Epithelial cell of prostate (primary cell): ENCODE measurements at places on chromosomes 7 and 10.

- no peak for DNase-seq
These were observed 156.8 kb upstream of the GPR26 start for GRCh38 chr10:123509338-123509737.

- no peak for DNase-seq
These were observed 7.1 kb upstream of the DUSP5 start for GRCh38 chr10:110490640-110491039.

GRCh38 chr10:89281606-89282395, 20.0 kb upstream of the IFIT2 start:
- DNase-seq, result no peak

DNA sequence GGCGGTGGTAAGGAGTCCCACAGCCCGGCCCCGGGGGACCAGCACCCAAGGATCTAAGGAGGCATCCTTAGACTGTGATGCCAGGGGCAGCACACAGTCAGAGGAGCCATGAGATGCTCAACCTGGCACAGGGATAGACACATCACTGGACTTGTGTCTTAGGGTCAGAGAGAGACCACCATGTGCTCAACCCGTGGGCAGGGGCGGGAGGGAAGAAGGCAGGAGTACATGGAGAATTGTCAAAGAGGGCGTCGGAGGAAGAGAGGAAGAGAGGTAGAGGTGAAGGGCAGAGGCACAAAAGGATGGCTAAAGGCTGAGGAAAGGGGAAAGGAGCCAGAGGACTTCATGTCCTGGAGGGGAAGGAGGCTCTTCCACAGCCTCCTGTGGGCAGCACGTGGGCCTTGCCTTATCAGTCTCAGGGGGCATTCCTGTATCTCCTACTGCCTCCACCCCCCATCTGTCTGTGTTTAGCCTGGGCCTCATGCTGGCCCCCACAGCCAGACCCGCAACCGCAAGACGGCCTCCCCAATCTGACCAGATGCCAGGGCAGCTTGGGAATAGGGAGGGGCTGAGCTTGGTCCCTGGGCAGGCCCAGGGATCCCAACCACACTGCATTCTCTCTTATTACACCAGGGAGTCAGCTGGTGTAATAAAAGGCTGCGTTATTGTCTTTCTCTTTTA, 2.2 kb downstream of the ADCY1 start:
- DNase-seq, result no peak

GRCh38 chr10:117980216-117980615, 66.5 kb downstream of the RAB11FIP2 start:
- DNase-seq, result peak; percentile 63

- DNase-seq, result no peak
These were observed 45.8 kb downstream of the FIGNL1 start for GRCh38 chr7:50404392-50404791.

DNA sequence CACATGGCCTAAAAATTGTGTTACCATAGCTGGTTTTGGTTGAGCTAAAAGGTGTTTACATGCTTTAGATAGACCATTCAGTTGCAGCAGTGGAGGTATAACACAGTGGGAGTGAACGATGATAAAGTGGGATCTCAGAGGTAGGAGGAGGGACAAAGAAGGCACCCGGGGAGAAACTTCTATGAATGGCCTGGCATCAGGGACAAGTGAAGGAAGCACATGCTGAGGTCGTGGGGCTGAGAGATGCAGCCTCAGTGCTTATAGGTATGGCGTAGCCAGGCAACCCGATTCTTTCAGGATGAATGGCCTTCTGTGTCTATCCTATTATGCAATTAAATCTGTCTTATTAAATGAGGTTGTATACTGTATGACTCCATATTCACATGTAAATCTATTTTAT, 3.9 kb upstream of the CDK6 start:
- no peak for DNase-seq

DNA sequence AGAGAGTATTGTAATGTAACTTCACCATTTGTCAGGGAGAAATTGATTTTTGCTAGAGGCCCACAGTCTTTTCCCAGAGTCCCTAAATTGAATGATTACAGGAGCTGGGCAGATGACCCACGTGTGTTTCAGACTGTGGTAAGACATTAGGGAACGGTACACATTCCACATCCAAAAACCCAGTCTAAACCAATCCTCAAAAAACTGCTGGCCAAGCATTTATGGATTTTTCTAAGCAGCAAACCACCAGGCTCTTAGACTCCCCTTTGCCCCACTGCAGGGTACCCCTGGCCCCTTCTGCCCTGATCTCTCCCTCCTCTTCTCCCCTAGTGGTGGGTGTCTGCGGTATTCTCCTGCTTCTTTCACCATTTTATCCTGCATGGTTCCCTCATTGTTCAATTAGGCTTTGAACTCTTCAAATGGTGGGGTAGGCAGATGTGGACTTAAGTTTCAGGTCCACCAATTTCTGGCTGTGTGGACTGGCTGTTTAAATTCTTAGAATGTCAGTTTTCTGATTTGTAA, 135.5 kb upstream of the SORCS3 start:
- DNase-seq, result no peak

DNA sequence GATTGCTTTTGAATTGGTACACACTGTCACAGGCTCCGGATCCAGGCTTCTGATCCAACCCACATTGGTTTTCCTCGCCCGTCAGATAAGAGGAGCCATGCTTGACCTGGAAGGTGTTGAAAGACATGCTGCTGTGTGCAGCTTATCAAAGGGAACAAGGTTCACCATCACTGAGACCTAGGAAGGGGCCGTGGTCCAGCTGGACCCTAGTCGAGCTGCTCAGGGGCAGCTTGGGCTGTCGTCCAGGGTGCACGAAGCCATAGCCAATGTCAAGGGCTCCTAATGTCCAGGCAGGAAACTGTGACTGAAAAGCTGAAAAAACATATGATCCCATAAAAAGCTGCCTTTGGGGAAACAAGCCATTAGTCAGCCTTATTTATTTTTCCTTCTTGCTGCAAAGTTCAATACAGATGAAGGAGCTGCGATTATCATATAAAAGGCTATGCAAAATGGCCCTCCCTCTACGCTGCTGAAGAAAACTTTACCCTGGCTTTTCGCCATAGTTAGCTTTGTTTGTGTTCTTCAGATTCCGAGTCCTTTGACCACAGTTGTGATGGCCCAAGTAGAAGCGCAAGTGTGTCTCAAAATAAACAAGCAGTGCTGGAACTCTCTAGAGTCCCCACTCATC, 118.0 kb downstream of the CREB5 start:
- DNase-seq, result no peak

DNA sequence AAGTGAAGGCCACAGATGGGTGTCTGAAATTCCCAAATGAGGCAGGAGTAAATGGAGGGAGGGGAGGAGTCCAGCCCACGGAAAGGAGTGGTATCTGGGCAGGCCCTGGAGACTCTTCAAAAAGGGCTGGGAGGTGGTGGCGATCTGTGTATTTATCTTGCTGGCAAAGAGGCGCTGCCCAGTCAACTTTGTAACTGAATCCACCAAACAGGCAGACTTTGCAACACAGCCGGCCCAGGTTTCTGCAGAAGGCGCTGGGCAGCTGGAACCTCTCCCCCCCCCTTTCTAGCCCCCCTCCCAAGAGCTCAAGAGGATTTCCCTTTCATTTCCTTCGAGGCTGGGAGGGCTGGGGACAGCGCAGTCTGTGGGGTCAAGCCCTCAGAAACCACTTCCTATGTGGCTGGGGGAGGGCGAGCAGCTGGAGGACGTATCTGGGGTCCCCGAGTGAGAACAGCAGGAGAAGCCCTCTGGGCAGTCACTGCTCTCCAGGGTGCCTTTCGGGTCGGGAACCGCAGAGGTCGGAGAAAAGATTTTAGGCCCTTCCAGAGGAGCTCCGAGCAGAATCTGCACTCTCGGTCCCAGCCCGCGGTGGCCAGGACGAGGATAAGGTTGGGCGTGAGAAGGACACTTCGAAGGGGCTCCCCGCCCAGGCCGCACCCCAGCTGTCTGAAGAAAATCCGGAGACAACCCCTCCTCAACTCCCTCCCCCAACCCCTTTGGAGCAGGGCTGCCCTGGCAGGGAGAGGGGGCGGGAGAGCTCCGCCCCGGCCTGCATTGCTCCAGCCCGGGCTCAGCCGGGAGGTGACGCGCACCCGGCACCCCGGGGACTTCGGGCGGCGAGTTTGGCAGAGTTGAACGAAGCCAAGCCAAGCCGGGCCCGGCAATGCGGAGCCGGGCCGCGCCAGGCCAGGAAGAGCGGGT, 965 bp downstream of the ZCCHC24 start:
- DNase-seq, result no peak

DNA sequence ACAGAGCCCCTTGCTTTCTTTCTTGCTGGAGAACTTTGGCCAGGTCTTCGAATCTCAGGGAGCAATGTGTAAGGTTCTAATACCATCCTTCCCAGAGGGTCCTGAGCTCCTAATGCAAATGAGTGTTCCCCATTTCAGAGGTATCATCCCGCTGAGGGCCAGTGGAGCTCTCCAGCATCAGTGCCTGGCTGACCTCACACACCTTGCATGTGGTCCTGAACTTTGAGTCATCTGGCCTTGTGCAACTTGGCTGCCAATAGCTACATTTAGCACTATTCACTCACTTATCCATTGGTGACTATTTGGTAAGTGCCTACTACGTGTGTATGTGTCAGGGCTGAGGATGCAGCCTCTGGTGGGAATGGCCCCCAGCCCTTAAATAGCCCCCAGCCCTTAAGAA, 48.4 kb upstream of the HABP2 start:
- DNase-seq, result no peak

GRCh38 chr7:127587663-127588018, 570 bp upstream of the ARF5 start:
- DNase-seq, result no peak

DNA sequence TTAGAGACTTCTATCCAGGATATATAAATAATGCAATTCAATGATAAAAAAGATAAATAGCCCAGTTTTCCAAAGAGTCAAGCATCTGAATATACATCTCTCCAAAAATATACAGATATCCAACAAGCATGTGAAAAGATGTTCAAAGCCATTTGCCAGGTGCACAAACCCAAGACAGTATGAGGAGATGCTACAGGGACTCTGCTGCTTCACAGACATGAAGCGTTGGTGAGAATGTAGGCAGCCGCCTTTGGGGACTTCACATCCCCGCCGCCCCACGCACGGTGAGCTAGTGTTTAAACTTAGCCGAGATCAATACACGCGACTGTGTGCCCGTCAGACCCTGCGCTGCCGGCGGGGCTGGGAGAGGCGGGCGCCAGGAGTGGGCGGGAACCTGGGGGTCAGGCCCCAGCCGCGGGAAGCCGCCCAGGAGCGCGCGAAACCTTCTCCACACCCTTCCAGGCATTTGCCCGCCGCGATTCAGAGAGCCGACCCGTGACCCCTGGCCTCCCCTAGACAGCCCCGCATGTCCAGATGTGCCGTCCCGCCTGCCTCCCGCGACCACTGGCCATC, 927 bp upstream of the ALOX5 start:
- DNase-seq, result no peak
